ENCODE measurements at places on chromosomes 6 and 20.

- H3K4me1 ChIP-seq: no peaks in the 10 kb centered on the region
- no peaks in the 10 kb centered on the region for H3K27me3 ChIP-seq
- H3K36me3 ChIP-seq: no peaks in the 10 kb centered on the region
- H3K4me3 ChIP-seq: no peak overlapping the region
- DNase-seq: no peak
- H3K27ac ChIP-seq: no peak overlapping the region
Measured at GRCh38 chr6:136501514-136501913, 48.7 kb downstream of the MAP7 start.

DNA sequence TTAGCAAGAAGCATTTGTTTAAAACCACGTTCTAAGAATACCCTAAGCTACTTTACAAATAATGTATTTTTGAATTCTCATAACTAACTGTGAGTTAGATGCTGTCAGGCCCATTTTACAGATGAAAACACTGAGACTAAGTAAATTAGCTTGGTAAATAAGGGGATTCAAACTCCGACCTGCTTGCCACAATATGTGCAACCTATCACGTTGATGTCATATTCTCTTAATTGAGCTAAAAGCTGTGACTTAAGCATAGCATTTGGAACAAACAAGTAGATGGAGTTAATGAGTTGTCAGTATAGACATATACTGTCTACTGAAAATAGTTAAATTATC is 9.4 kb upstream of the PERP start:
- no peak overlapping the region for H3K27ac ChIP-seq
- no peak overlapping the region for H3K4me3 ChIP-seq
- no peaks in the 10 kb centered on the region for H3K27me3 ChIP-seq
- no peaks in the 10 kb centered on the region for H3K4me1 ChIP-seq
- no peaks in the 10 kb centered on the region for H3K36me3 ChIP-seq

GRCh38 chr6:163162874-163163213 is 251.7 kb upstream of the QKI start:
- no peaks in the 10 kb centered on the region for H3K36me3 ChIP-seq
- no peaks in the 10 kb centered on the region for H3K4me1 ChIP-seq
- no peak for DNase-seq
- H3K4me3 ChIP-seq: no peak overlapping the region
- no peak overlapping the region for H3K27ac ChIP-seq
- no peaks in the 10 kb centered on the region for H3K27me3 ChIP-seq

GRCh38 chr6:133114973-133115372 is 126.2 kb upstream of the EYA4 start:
- DNase-seq: no peak
- no peak overlapping the region for H3K4me3 ChIP-seq
- H3K36me3 ChIP-seq: no peaks in the 10 kb centered on the region
- no peak overlapping the region for H3K27ac ChIP-seq

DNA sequence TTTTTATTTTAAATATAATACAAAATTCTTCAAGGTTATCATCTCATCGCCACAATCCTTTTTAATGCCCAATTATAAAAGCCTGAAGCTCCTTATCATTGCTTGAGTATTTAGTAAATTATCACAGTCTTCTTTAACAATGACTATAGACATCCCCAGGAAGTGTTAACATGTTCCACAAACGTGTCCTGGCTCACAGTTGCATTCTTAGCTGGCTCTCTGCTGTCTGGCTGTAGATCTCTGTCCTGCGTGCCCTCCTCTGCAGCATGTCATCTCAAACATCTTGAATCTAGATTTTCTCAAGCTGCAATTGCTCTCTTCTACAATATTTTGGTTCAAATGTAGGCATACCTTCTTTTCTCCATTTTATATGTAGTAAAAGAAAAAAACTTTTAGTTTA is 885.2 kb downstream of the EPHA7 start:
- H3K27me3 ChIP-seq: no peaks in the 10 kb centered on the region
- no peak overlapping the region for H3K27ac ChIP-seq
- H3K4me3 ChIP-seq: no peak overlapping the region
- DNase-seq: no peak
- H3K36me3 ChIP-seq: no peaks in the 10 kb centered on the region

DNA sequence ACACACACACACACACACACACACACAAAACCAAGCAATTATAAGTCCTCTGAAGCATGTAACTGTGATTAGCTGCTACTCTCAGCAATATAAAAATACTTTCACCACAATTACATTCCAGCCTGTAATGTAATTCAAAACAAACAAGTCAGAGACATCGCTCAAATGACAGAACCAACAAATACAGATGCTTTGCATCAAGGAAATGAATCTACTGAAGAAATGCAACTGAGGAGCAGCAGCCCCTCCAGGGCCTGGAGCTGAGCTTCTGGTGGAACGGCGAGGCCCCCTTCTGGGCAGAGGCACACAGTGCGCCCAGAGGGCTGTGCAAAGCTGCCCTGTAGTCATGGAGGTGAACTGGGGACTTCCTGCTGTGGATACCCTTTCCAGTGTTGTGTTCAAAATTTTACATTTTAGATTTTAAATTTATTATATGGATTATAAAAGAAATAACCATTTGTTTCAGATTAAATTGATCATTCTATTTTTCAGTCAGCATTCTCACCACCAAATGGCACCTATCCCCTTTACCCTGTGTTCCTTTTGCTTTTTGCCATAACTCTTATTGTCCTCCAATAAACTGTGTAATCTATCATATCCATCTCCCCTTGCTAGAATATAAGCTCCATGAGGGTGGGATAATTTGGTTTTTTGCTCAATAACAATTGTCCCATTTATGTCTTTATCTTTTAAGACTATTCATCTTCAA is 23.2 kb downstream of the ADAT2 start:
- H3K36me3 ChIP-seq: no peaks in the 10 kb centered on the region
- no peaks in the 10 kb centered on the region for H3K4me1 ChIP-seq
- H3K27ac ChIP-seq: no peak overlapping the region
- peak; percentile 78 for DNase-seq
- H3K27me3 ChIP-seq: no peaks in the 10 kb centered on the region

- H3K27me3 ChIP-seq: no peaks in the 10 kb centered on the region
- H3K36me3 ChIP-seq: no peaks in the 10 kb centered on the region
- peaks cover 6% of the 10 kb centered on the region for H3K4me1 ChIP-seq
- H3K4me3 ChIP-seq: peak overlapping the region; percentile 86
Measured at GRCh38 chr6:134176264-134176975, 124.0 kb upstream of the SLC2A12 start.

DNA sequence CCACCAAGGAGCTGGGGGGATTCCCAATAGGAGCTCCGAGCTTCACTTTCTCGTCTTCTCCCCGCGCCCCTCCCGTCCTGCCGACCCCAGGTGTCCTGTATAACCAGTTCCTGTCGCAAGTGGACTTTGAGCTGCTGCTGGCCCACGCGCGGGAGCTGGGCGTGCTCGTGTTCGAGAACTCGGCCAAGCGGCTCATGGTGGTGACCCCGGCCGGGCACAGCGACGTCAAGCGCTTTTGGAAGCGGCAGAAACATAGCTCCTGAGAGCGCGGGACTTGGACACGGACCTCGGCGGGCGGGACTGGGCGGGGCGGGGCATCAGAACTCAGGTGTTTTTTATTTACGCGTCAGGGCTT is 340 bp upstream of the VARS2 start:
- H3K36me3 ChIP-seq: no peaks in the 10 kb centered on the region
- peaks cover 9% of the 10 kb centered on the region for H3K4me1 ChIP-seq
- peak overlapping the region; percentile 95 for H3K27ac ChIP-seq
- no peaks in the 10 kb centered on the region for H3K27me3 ChIP-seq
